ENCODE measurements at places on chromosomes 1 and 21.

GRCh38 chr1:29539971-29540370 lies 303.6 kb downstream of the PTPRU start:
- no peak for DNase-seq

DNA sequence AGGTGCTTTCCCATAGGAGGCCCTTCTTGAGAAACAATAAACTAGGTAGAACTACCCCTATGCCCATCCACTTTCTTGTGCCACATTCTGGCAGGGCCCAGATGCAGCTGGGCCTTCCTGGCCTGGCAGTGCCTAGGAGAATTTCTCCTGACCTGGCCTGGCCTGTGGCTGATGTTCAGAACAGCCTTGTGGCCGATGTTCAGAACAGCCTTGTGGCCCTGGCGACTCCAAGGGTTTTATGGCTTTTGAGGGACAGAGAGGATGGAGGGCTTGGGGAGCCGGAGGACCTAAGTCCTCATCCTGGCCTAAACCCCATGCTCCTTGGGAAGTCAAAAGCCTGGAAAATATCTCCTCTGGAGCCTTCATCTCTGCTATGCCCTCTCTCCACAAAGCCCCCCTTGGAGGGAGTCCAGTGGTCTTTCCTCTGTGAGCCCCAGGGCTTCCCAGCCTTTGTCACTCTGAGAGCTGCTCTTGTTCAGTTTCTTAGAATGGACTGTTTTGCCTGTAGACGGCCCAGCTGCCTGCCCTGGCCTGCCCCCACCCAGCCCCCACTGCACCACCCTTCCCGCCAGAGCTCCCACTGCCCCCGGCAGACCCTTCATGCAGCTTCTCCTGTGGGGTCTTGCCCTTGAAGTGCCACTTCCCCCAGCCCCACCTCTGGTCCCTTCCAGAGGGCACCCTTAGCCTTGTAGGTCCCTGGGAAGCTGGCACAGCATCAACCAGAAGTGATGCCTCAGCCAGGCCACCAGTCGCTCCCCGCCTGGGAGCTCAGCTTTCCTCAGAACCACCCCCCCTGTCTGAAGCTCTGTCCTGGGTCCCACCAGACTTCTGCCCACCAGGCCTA lies 7.0 kb downstream of the GPR37L1 start:
- no peak for DNase-seq

DNA sequence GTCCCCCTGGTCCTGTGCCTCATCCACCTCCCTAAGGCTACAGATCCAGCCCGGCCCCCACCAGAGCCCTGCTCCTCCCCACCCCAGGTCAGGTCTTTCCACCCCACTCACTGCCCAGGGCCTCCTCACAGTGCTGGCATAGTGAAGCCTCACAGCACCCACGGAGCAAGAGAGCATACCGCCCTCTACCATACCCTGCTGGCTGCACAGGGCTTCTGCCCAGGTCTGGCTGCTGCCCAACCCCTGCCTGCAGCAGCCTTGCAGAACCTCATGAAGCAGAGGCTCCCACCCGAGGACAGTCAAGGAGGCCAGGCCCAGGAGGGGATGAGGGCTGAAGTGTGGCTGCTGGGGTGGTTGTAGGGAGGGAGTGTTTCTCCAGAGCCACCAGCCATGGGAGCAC lies 19.7 kb upstream of the ARF1 start:
- DNase-seq, result no peak

- DNase-seq, result no peak
These were observed 4.4 kb downstream of the SUCO start for GRCh38 chr1:172537366-172537765.

GRCh38 chr1:24382165-24382577 lies 31.4 kb downstream of the STPG1 start:
- no peak for DNase-seq

GRCh38 chr21:17580319-17580718 lies 32.4 kb downstream of the BTG3 start:
- no peak for DNase-seq

DNA sequence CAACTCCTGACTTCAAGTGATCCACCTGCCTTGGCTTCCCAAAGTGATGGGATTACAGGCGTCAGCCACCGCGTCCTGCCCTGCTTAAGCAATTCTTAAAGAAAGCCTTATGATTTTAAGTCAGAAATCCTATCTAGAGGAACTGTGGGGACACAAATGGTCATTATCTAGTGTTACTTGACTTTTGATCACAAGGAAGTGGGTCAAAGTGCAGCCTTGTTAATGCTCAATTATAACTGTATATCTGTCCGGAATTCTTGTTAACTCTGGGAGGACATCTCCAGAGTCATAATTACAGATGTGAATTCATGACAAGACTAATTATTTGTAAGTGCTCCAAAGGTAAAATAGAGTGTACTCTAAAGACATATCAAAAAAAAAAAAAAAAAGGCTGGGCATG lies 76.9 kb upstream of the PUM1 start:
- DNase-seq, result no peak

GRCh38 chr1:241311056-241311746 lies 45.8 kb downstream of the RGS7 start:
- no peak for DNase-seq

DNA sequence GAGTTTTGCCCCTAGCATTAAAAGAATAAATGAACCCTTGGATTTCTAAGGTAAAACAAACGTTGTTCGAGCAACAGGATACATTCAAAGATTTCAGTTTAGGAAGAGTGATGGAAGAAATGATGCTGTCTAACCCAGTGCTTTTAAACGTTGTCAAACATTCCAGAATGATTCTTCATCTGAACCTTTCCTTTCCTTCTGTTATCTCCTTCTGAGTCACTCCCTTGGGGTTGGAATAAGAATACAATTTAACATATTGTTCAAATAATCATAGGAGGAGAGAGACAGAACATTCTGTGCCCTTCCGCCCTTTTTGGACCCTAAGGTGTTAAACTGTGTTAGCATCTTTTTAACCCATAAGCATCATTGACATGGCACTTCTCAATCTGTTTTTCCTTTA lies 61.1 kb upstream of the RCOR3 start:
- DNase-seq, result no peak

GRCh38 chr1:77538956-77539518 lies 143.4 kb downstream of the ZZZ3 start:
- DNase-seq, result no peak

DNA sequence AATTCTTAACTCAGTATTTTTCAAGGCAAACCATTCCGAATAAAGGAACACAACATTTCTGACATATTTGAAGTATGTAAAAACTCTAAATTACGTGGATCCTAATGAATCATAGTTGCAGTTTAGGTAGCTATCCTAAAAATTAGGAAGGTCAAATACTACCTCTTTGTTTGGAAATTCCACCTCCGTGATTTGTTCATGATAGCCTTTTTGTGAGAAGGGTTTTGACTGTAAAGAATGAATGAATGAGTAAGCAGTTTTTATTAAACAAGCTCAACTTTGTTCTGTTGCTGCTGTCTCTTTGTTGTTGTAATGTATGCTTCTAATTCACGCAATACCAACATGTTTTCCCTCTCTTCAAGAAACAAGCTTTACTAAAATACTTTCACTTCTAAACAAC lies 840.4 kb downstream of the USP25 start:
- DNase-seq, result no peak
